ENCODE measurements at places on chromosomes 6 and 20. TPM values are rescaled to one million over a fixed set of nuclear protein-coding genes. Genes with fewer than 3 reads are reported as not detected.

DNA sequence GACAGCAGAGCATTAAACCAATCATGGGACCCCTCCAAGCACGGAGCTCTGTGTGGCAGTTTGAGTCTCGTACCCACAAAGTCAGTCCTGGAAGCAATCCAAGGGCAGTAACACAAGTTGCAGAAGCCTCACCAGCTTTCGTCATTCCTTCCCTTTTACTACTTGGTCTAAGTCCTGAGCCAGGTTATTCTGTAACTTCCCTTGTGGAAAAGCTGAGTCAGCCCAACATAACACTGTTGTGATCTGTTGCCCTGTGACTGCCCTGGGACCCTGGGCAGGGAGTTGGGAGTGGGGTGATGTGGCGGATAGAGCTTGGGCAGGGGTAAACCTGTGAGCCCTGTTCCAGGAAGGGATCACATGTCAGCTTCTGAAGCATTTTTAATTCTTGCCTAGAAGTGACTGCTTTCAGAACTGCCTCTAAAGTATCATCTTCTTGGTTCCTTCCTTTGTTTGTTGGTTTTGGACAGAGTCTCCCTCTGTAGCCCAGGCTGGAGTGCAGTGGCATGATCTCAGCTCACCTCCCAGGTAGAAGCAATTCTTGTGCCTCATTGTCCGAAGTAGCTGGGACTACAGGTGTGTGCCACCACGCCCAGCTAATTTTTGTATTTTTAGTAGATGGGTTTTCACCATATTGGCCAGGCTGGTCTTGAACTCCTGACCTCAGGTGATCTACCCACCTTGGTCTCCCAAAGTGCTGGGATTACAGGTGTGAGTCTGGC is 183.7 kb upstream of the JAG1 start:
- no peak for DNase-seq

DNA sequence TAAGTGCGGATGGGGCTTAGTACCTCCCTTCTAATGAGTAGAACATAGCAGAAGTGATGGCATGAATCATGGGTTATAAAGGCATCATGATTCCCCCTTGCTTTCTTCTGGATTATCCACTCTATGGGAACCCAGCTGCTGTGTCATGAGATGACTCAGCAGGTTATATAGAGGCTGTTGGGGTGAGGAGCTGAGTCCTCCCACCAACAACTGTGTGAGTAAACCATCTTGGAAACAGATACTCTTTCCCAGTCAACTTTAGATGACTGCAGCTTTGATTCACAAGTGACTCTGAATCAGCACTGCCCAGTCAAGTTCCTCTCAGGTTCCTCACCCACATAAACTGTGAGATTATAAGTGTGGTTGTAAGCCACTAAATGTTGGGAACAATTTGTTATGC is 46.3 kb downstream of the FAM83B start:
- DNase-seq = peak; percentile 17

DNA sequence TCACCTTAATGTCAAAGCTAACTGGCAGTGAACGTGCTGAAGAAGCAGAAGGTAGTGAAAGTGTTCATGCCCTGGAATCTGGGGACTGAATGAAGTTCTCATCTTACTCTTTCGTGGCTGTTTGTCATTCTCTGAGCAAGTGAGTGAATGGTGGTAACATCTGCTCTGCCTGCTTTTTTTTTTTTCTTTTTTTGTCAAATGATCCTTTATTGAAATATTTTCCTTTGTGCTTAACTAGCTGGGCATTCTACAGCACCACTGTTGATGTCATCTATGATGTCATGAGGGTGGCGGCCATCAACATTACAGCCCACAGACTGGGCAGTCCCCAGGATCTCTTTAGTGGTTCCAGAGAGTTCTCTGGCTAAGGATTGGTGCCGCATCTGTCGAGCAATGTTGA is 65.2 kb downstream of the RIN2 start:
- no peak for DNase-seq

DNA sequence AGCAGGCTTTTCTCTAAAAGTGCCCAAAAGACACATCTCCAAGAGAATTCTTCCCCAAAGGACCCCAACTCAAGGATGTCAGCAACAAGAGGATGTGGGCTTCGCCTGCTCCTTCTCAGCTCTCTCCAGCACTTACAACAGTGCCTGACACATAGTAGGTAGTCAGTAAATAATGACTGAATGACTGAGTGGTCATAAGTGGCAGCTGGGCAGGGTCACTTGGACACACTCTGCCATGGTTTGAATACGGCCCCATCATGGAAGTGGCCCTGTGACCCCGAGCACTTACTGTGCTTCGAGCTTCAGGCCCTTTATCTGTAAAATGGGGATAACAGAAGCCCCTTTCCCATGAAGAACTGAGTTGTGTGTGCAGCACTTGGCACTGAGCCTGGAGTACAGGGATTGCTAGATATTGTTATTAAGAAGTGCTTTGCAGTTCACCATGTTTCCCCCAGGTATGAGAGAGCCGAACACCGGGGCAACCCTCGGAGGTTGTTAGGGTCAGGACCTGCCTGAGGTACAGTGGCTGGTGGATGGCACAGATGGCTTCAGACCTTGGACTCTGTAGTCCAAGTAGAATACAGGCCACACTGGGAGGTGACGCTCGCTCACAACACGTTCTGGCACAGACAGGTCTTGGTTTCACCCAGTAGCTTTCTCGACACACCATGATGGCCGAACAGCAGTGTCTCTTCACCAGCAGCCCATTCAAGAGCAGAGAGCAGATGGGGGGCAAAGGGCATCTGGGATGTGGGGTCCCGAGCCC is 56.0 kb downstream of the NOL4L start:
- DNase-seq = no peak

DNA sequence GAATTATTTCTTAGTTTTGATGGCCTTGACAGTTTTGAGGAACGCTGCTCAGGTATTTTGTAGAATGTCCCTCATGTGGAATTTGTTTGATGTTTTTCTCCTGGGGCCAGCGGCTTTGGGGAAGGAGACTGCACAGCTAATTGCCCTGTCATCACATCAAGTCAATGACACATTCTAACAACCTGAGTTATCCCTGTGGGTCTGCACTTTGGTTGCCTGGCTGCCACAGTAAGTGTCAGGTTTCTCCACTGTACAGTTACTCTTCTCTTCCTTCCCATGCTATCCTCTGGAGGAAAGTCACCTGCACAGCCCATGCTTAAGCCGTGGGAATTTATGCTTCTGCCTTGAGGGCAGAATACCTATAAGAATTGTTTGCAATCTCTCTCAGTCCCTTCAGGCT is 1.4 kb upstream of the TREML4 start:
- DNase-seq = no peak

- DNase-seq = no peak
Observed at GRCh38 chr6:66238851-66239250, 531.8 kb upstream of the EYS start.

GRCh38 chr6:20653085-20653479 is 118.8 kb downstream of the CDKAL1 start:
- DNase-seq = no peak

DNA sequence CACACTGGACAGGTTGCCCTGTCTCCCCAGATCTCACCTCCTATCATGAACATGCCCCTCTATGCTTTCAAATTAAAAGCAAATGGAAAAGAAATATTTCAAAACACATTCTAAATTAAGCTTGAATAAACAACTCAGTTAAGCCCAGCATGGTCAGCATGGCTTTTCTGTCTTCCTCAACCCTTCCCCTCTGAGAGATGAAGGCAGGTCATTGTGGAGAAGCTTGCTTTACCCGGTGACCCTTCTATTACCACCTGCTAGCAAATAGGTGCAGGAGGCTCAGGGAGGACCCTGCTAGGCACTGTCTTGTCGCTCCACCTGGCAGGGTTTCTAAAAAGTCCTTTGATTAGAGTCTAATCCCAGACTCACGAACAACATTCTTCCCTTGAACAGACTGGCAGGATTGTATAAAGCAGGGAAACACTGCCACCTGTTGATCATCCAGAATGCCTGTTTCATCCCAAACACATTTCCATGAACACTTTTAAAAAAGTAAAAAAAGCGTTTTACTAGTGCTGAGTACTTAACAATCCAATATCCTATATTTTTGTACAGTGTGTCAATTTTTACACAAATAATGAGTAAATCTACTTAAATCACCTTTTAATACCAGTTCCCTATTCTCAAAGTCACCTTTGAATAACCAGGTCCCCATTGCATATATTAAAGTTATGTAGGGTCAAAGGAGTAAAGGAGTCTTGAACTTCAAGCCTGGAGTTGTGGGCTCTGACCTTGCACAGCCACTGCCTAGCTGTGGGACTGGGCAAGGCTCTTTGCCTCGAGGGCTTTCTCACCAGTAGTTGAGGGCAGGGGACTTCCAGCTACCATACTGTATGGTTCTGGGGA is 75.5 kb downstream of the GPR6 start:
- peak; percentile 36 for DNase-seq

GRCh38 chr6:16472349-16473069 is 234.1 kb downstream of the GMPR start:
- no peak for DNase-seq

DNA sequence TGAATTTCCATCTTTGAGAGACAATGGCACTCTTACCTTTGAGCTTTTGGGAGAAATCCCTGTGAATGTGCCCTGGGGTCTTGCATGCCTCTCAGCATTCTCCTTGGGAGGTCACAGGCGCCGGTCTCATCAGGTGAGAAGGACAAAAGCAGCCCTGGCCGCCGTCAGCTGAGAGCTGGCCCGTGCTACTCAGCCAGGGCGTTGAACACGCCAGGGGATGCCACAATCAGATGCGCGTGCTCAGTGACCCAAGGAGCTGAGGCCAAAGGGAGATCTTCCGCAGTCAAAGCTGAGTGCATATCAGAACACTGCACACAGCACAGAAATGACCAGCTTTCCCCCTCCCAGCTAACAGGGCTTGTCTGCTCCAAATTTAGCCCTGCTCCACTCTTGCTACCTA is 253.6 kb upstream of the NOX3 start:
- no peak for DNase-seq

GRCh38 chr6:113924312-113924723 is 46.6 kb downstream of the HDAC2 start:
- DNase-seq = no peak

DNA sequence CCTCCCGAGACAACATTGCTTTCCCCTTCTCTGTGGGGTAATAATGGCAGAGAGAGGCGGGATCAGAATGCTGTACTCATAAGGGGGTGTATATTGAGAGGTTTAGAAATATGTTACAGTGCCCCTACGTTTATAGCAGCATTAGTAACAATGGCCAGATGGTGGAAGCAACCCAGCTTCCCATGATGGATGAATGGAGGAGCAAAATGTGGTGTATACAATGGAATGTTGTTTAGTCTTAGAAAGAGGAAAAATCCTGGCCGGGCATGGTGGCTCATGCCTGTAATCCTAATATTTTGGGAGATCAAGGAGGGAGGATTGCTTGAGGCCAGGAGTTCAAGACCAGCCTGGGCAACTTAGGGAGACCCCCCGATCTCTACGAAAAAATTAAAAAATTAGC is 12.9 kb downstream of the BANF2 start:
- no peak for DNase-seq

GRCh38 chr6:24428615-24429014 is 25.9 kb downstream of the MRS2 start:
- DNase-seq = peak; percentile 61

DNA sequence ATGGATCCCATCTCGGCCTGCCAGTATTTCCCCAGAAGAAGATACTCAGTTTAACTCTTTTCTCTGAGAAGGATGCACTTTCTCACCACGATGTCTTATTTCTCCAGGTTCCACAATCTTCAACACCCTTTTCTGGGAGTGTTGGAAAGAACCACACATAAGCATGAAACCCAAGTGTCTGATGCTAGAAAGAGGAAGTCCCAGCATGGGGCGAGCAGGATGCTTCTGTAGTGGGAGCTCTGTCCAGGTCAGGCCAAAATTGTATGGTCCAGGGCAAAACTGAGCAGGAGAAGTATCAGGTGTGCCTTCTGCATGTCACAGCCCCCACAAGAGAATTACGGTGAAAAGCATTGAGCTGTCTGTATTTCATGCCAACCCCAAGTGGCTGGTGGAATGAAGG is 11.0 kb downstream of the TREM1 start:
- DNase-seq = no peak

- DNase-seq = no peak
Observed at GRCh38 chr20:38498909-38499308, 26.3 kb downstream of the RALGAPB start.

DNA sequence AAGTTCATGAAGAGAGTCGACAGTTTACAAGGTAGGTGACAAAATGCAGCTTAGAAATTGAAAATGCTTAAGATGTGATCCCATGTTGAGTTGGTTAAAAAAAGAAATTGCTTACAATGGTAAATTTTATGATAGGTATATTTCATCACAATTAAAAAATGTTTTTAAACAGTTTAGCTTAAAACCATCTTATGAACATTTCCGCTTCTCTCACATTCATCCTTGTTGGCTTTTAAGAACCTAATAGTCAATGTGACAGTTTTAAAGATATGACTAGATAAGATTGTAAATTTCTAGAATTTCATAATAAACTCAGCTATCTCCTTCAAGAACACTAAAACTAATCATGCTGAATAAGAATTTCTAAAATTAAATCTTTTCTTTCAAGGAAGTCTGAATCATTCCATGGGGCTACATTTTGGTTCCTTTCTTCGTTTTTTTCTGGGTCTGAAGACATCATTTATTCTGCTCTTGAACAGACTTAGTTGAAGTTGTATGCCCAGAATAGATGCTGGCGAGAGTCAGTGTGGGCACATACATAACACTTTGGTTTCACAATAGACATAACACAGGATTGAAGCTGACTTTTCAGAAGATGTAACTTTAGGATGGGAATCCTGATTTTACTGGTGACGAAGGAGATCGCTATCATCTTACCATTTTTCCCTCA is 35.9 kb upstream of the LTV1 start:
- no peak for DNase-seq

DNA sequence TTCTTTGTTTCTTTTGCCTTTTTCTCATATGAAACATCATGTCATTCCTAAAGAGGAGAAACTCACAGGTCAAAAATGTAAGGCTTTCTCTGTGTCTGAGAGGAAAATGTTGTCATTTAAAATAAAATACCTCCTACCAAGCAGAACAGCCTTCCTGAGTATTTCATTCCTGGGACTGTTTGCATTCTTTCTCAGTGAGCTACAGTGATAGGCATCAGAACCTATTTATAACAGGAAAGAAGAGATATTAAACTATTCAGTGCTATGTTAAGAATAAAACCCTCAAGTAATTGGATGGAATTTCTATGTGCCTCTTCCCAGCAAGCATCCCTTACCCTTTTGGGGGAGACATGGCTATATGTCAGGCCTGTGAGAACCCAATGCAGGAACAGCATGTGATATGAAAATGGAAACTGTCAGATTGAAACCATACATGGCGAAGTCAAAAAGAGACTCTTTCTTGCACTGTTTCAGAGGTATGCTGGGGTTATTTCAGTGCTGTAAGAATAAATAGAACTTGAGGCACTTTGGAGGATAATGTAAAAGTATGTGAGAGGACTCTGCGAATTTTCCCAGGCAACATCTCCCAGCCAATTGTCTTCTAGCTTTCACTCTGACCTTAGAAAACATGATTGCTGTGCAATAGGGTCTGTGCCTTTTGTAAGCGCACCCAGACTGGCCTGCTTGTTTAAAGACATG is 133.8 kb upstream of the CCN2 start:
- no peak for DNase-seq

Gene HLA-DQA2
- total RNA-seq = not detected

Gene OR12D3
- total RNA-seq = not detected

Gene SIRPA
- 6.2 TPM for total RNA-seq

Gene EYA2
- total RNA-seq = 0.32 TPM

Gene CD40
- 4.2 TPM for total RNA-seq

Gene TTLL9
- not detected for total RNA-seq

Gene TP53TG5
- total RNA-seq = not detected

Gene LAMP5
- total RNA-seq = not detected
